Left ventricle myocardium superior (tissue), 1 donor: ENCODE measurements at places on chromosomes 5 and 9.

DNA sequence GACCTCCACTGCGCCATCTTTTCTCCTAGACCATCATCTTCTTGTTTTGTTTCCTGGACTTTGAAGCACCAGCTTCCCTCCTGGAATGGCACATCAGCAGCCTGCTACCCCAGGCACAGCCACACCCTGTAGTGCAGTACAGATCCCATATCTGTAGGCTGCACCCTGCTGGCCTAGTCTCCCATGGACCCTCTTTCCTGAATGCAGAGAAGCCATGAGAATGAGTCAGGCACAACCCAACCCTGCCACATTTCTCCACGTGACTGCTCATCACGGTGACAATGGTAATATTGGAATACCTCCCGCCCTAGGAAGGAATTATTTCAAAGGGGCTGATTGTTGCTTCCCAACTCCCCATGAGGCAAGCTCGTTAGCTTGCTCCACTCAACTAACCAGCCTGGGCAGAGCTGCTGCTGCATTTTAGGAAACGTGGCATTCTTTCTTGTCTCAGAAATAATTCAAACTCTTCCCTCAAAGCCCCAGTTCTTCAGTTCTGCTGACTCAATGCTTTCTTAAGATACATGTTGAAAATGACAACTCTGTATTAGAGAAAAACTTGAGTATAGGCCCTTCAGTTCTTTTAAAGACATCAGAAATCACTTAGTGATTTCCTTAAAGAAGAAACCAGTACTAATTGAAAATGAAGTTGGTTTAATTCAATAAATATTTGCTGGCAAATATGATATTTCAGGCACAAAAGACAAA is 328.1 kb downstream of the MLLT3 start:
- no peak for DNase-seq

DNA sequence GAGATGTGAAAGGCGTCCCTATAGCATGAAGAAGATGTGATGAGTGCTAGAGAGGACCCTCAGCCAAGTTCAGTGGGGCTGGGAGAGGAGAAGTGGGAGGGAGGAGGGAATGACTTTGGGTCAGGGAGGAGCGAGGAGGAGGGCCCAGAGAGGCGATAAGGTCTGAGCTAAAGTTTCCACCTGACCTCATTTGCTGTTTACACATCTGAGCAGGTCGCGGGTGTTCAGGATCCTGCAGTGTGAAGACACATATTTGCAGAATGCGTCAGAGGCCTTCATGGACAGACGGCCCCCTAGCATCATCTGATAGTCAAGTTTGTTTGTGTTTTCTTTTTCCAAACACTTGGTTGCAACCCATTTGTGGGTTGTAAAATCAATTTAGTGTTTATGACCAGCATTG is 18.9 kb upstream of the IGFBPL1 start:
- no peak for DNase-seq

- no peak for DNase-seq
Measured at GRCh38 chr9:73009649-73010288, 56.9 kb upstream of the ALDH1A1 start.

GRCh38 chr5:127074466-127074865 is 1.2 kb upstream of the C5orf63 start:
- no peak for DNase-seq

DNA sequence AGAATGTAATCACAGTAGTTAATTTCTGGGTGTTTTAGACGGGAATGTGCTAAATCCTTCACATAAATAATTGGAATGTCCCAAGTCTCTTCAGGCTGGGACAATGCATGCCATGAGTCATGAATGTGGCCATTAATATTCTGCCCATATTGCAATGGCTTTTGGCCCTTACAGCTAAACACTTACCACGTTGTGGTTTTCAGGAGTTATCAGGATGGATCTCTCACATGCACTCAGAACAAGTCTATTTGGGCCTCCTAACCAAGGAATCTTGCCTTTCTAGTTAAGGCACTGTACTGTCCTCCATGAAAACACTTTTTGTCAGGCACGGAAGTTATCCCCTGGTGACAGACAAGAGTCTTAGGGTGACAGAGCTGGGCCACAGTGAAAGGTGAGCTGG is 32.7 kb downstream of the PKD2L2 start:
- DNase-seq = no peak

GRCh38 chr5:137367951-137368350 is 131.2 kb downstream of the SPOCK1 start:
- no peak for DNase-seq

DNA sequence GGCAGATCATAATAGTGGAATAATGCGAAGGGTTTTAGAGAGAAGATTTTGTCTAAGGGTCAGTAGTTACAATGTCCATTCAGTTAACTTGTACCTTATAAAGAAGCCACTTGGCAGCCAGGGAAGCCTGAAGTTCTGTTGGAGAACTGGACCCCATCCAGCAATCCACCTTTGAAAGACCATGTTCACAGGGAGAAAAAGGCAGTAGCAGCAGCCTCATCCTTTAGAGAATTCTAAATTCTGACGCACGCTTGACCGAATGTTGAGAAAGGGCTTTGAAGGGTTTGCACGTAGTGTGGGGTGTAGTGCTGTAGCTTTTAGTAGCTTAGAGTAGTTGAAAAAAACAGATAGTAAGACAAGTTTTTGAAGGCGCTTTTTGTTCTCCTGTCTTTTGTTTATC is 42.8 kb downstream of the MCCC2 start:
- no peak for DNase-seq

GRCh38 chr5:137822984-137823383 is 44.7 kb upstream of the MYOT start:
- no peak for DNase-seq

DNA sequence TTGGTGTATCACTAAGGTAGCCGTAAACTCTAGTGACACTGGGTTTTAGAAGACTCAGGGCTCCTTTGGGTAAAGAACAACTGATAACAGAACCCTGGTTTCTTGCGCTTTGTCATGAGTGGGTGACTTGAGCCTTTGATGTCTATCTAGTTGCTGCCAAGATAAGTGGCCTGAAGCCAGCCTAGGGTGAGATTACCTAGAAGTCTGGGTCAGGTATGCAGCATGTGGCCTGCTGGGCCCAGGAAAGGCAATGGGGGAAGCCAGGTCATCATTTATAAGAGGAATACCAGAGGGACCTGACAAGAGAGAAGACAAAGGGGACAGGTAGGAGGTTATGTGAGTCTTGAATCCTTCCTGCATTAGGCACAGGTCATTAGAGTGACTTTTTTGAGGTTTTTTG is 23.2 kb upstream of the GARNL3 start:
- no peak for DNase-seq

DNA sequence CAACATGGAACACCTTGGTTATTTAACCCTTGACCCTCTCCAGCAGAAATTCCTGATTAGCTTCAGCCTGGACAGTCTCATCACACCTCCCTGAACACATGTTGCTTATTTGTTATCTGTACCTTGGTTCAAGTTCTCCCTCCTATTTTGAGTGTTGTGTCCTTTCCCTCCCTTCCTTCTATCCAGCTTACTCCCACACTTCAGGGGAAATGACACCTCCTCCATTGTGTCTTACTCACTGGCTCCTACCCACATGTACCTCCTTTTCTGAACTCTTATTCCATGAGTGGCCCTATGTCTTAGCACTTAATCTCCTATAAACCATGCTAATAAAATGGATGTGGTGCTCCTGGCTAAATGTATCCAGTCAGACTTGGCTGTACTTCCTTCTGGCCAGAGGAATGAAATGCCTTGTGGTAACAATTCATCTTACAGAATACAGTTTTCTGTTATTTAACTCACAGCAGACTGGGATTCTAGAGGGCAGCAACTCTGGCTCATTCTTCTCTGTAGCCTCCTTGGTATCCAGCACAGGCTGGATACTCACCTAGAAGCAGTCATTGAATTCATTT is 11.2 kb downstream of the LIX1 start:
- DNase-seq = no peak

DNA sequence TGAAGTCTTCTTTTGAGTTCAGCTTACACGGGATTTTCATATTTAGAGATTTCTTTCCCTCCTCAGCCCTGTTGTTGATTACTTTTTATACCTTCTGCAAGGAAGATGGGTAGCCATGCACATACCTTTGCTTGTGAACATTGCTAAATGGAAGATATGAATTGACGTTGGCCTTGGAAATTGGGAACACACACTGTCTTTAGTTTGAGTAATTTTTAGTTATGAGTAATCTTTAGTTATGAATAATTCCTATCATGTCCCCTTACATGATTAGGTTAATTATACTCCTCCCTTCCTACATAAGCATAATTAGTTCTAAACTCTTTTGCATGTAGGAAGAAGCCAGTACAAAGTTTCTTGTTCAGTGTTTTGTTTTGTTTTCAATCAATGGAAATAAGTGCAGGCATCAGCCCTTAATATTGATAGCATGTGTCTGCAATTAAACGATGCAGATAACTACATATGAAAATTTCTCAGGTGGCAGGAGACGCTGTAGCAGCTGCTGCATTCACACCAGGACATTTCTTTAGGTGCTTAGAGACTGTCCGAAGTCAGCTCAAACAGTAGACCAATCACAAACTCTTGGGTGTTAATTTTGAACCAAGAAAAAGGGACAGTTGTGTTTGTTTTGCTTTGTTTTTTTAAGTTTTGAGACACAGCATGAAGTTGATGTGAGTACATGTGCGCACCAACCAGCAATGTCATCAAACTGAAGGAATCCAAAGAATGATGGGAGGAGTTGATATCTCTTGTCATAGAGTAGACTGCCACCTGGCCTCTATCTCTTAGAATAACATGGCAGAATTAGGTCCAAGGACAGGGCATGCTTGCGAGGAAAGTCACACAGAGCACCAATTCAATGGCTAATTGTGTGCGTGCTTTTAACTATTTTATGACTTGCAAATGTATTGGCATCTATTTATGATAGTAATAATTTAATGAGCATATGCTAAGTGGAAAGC is 51.4 kb downstream of the SMARCA2 start:
- DNase-seq = no peak

GRCh38 chr5:137075163-137075970 is 423.8 kb downstream of the SPOCK1 start:
- DNase-seq = peak; percentile 64

GRCh38 chr5:33361781-33362180 is 79.0 kb upstream of the TARS1 start:
- no peak for DNase-seq

DNA sequence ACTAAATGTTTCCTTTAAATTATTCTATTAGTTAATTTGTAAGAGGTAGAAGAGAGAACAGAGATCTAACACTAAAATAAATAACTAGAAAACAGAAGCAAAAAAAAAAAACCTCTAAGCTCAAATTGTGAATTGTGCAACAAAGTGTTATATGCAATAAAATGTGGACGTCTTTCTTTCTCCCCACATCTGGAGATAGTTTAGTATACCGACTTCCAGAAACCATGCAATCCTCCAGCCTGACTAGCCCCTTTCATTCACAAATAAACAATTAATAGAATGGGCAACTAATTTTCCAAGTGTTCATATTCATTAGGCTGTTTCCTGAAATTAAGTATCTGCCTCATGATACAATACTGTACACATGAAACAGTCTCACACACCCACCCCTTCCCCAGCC is 258.5 kb downstream of the BNC2 start:
- no peak for DNase-seq

GRCh38 chr5:62486672-62487071 is 74.1 kb downstream of the IPO11 start:
- no peak for DNase-seq

DNA sequence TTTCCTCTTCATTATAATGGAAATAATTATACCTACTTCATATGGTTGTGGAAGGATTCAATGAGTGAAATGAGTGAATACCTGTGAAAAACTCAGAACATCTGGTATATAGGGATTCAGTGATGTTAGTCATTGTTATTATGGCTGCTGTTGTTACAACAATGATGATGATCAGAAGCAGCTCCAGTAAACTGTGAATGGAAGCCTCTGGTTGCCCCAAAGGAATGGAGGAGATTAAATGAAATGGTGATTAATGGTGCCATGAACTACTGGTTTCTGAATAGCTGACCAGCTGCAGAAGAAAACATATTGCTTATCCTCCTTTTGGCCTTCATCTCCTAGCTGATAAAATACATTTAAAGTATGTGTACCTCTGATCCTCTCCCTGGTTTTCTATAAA is 372.0 kb downstream of the ARHGEF28 start:
- no peak for DNase-seq

- DNase-seq = no peak
Measured at GRCh38 chr5:74772359-74772758, 5.3 kb downstream of the NSA2 start.

DNA sequence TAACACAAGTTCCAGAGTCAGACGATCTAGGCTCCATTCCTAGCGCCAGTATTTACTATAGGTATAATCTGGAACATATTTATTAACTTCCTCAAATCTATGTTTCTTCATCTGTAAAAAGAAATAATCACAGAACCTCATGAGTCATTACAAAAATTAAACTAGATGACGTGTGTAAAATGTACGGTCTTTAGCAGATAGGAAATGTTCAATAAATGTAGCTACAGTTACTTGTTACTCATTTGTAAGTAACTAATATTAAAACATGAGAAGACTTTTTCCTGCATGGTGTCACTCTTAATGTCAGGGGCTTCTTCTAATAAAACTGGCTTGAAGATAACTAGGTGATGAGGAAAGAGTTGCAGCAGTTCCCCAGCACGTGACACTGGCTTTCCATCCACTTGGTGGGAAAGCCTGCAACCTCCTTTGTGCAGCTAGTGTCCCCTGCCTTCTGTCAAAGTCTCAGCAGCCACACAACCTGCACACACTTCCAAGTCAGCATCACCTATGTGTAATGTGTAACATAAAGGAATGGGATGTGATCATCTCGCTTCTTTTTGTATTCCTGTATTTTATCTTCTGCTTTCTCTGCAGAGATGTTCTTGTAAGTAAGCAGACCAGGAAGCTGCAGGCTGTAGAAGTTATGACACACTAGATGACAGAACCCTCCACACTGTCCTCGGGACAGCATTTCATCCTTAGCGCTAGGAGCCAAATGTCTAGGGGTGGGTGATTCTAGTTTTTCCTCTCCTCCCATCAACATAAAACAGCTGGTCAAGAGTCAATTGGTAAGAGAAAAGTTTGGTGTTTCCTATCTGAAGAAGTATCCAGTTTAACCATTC is 1.8 kb upstream of the JAKMIP2 start:
- DNase-seq = no peak

DNA sequence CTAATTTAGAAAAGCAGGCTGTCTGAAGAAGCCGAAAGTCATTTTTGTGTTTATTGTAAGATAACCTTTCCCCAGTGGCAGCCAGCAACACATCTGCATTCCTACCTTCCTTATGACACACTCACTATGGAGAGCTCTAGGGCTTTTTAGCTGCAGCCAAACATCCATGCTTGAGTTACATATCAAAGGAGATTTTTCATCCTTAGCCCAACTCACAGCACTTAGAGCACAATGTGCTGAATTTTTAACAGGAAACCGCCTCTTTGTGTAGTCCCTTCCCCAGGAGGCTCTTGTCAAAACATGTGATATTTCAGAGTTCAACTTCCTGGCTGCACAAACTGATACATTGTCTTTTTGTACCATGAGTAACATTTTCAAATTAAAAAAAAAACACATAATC is 379.2 kb downstream of the CTNND2 start:
- no peak for DNase-seq

DNA sequence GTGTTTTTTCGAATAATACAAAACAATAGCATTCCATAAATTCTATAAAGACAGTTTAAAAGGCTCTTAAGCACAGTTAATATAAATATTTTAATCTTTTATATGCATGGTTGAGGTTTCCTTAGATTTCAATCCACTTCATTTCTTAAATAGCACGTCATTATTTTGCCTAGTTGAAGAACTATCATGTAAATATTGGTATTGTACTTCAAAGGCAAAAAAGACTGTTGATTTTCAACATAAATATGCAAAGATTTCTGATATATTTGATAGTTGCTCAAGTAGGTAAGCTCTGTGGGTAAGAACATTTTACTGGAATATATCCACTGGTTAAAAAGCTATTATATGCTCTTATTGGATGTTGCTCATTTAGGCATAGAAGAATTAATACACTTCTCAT is 458.6 kb downstream of the NR2F1-AS1 start:
- DNase-seq = no peak

GRCh38 chr5:67858471-67859031 is 357.0 kb upstream of the PIK3R1 start:
- DNase-seq = no peak
